ENCODE measurements at places on chromosomes 2 and 18. TPM values are rescaled to one million over a fixed set of nuclear protein-coding genes. Genes with fewer than 3 reads are reported as not detected.

The INHBB gene
- polyA plus RNA-seq = not detected

The PRSS56 gene
- polyA plus RNA-seq = not detected

The MDH1B gene
- polyA plus RNA-seq = 0.15 TPM

The EMILIN1 gene
- 0.85 TPM for polyA plus RNA-seq

The AGFG1 gene
- polyA plus RNA-seq = 31.6 TPM

The MYO7B gene
- not detected for polyA plus RNA-seq

The GPR39 gene
- polyA plus RNA-seq = not detected

The RGPD8 gene
- 2.2 TPM for polyA plus RNA-seq

The ASB3 gene
- polyA plus RNA-seq = 18.0 TPM

The CCDC68 gene
- polyA plus RNA-seq = not detected

The GPR45 gene
- polyA plus RNA-seq = not detected

The DPP4 gene
- 71.7 TPM for polyA plus RNA-seq

The IL36A gene
- not detected for polyA plus RNA-seq

The LYG2 gene
- polyA plus RNA-seq = not detected

The ZCCHC2 gene
- polyA plus RNA-seq = 2.9 TPM

The KLHL29 gene
- 0.21 TPM for polyA plus RNA-seq

The NR4A2 gene
- polyA plus RNA-seq = 25.5 TPM

The SLC30A3 gene
- polyA plus RNA-seq = not detected

The LYPD1 gene
- not detected for polyA plus RNA-seq

The PTPRM gene
- 5.3 TPM for polyA plus RNA-seq

The CGREF1 gene
- 0.17 TPM for polyA plus RNA-seq

The QPCT gene
- 0.26 TPM for polyA plus RNA-seq

The NEU2 gene
- polyA plus RNA-seq = not detected

The MLPH gene
- polyA plus RNA-seq = not detected

The FKBP1B gene
- 5.3 TPM for polyA plus RNA-seq

The KRTCAP3 gene
- 0.71 TPM for polyA plus RNA-seq

The FBLN7 gene
- polyA plus RNA-seq = 1.4 TPM

The DNER gene
- polyA plus RNA-seq = not detected

The YPEL5 gene
- polyA plus RNA-seq = 119 TPM

The SKOR2 gene
- polyA plus RNA-seq = not detected

The REG3A gene
- not detected for polyA plus RNA-seq

The NPPC gene
- polyA plus RNA-seq = not detected

The PMS1 gene
- 20.7 TPM for polyA plus RNA-seq

The RND3 gene
- not detected for polyA plus RNA-seq

Measured in CD8-positive, alpha-beta memory T cell (primary cell).